ENCODE measurements at places on chromosomes 11 and 22.

- no peak for DNase-seq
Observed at GRCh38 chr22:29697853-29698598, 21.8 kb upstream of the CABP7 start.

GRCh38 chr11:61384271-61385242 lies 7.8 kb upstream of the TMEM216 start:
- DNase-seq = no peak

GRCh38 chr11:65931773-65932557 lies 12.7 kb downstream of the DRAP1 start:
- DNase-seq = no peak

DNA sequence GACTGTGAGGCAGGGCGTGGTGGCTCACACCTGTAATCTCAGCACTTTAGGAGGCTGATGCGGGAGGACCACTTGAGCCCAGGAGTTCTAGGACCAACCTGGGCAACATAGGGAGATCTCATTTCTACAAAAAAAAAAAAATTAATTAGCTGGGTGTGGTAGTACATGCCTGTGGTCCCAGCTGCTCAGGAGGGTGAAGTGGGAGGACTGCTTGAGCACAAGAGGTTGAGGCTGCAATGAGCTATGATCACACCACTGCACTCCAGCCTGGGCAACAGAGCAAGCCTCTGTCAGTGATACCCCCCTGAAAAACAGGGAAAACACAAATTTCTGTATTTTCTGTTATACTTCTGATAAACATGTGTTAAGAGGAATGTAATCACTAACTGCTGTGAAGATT lies 57.8 kb upstream of the ARHGAP32 start:
- DNase-seq = no peak

GRCh38 chr11:924406-925157 lies 1.1 kb upstream of the AP2A2 start:
- no peak for DNase-seq

GRCh38 chr11:6604790-6605189 lies 1.2 kb downstream of the ILK start:
- no peak for DNase-seq

DNA sequence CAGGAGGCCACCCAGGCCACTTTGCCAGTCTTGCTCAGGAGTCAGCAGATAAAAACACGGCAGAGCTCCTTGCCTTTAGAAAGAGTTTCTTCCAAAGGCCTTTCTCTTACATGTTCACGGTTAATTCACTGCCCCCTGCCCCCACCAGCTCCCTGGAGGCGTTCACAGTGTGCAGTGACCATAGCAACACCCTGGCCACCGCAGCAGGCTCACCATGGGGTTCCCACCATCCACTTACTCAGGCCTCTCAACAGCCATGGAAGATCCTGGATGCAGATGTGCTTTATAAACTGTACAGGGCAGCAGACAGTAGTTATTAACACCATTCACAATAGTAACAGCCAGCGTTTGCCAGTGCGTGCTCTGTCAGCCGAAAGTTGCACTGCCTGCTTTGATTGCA lies 10.6 kb upstream of the MYO7A start:
- DNase-seq = no peak

GRCh38 chr11:114060392-114061047 lies 1.0 kb downstream of the ZBTB16 start:
- no peak for DNase-seq

GRCh38 chr11:76861490-76861953 lies 804 bp downstream of the ACER3 start:
- DNase-seq = no peak

DNA sequence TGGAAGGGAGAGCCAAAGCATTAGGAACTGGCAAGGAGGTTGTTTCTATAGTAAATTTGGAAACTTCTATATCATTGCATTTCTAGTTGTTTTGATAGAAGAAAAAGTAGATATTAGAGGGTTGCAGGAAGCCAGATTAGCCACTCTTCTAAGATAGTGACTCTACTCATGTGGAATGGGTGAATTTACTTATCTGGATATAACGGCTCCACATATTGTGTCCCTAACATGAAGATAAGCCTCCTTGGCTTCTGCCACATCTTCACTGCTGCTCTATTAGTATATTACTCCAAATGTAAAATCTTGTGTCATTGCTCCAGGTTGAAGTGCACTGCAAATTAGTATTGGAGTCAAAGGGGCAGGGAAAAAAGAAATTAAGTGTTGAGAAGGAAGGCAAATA lies 283.3 kb downstream of the CASP12 start:
- no peak for DNase-seq

DNA sequence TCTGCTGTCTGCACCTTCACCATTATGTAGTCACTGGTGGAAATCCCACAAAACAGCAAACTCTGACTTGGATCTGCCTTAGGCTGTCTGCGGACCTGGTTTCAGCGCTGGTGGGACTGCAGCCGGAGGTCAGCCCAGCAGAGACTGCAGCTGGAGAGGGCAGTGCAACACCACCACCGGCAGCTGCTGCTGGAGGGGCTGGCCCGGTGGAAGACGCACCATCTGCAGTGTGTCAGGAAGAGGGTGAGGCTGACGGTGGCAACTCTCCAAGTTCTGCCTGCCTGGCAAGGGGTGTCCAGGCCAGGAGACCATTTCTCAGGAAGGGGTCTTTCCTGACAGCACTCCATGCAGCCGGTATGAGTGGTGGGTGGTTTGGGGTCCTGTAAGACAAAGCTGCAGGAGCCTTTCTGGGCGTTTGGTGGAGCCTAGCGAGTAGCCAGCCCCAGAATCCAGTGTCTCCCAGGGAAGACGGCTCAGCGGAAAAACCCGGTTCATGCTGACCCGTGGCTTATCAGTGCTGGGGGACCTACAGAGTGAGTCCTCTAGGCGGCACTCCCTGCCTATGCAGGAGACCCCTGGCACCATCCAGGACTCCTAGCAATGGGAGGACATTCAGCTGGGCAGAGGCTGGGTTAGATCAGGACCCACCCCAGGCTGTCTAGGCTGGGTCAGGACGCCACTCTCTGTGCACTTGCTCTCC lies 50.8 kb downstream of the PISD start:
- DNase-seq = no peak

DNA sequence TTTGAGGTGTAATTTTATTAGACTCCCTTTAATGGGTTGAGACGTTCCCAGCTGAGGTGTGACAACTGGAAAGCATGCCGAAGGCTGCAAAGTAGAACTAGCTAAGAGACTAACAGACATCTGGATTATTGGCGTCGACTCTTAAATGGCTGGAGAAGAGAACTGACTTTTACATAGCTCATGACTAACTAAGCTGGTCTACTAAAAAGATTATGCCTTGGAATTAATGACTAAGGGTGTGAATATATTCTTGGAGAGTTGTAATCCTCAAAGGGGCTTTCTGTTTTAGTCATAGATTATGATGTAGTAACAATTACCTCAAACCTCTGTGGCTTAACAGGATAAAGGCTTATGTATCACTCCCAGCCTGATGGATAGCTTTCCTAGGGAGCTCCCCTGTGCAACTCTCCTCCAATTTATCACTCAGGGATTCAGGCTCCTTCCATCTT lies 39.5 kb upstream of the SLC5A12 start:
- no peak for DNase-seq

All from activated T-helper 9 cell treated with anti-CD3 and anti-CD28 coated beads, Interleukin-2, amount 50 U/mL, for 16 hours (primary cell).